ENCODE measurements at places on chromosomes 3 and 15.
A peak's percentile ranks its signal among the peaks of the same experiment; 100 is the strongest.

- no peak for DNase-seq
Measured at GRCh38 chr3:129449279-129450115, 9.5 kb downstream of the IFT122 start.

DNA sequence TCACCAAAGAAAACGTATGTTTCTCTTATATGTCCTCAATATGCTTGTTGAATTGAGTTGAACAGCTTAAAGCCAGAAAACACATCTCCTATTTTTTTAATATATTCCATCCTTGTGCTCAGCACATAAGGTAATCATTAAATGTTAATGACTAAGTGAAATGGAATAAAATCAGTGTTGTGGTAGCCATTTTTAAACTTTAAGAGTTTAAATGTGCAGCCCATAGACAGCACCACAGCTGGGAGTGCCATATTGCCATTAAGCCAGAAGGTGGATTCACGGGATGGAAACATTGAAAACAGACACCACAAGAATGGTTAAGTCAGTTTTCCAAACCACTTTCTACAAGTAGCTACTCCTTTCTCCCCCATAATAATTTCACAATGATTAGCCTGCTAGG, 76.8 kb upstream of the C15orf61 start:
- peak; percentile 8 for DNase-seq

DNA sequence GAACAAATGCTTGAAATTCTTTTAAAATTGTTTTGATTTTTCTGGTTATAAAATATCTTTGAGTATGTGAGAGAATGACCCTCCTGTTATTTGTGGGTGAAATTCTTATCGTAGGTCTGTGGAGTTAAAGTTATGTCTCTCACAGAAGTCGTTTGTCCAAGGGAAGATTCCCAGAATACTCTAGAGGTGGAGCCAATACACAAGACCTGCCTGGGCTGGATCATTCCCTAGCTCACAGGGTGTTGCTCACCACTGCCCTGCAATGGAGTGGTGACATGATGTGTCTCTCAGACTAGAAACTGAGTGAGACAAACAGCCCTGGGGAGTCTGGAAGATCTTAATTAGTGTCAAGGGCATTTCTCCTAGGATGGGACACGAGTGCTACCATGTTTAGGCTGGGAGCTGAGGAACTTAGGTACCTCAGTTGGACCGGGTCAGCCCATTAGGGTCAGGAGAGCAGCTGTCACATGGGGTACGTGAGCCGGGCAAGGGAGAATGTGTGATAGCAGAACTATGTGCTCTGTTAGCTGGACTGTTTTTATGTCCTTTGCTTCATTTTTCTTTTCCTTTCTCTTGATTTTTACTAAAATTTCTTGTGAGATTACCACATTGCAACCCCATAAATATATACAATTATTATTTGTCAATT, 53.6 kb upstream of the MYO5C start:
- DNase-seq, result no peak

DNA sequence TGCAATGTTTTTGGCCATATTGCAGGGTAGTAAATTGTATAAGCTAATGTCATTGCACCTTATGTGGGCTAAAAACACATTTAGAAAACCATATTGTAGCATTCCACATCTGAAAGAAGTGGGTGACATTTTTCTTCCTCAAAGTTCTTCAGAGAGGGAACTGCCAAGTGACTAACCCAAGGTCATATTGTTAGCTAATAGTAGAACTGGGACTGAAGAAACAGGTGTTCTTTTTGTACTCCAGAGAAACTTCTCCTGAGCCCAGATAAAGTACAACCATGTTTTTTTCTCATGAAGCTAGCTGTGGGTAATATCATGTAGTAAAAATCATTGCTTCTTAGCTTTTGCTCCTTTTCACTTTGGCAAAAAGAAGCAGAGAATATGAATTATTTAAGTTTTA, 333.0 kb downstream of the NSUN3 start:
- no peak for DNase-seq

DNA sequence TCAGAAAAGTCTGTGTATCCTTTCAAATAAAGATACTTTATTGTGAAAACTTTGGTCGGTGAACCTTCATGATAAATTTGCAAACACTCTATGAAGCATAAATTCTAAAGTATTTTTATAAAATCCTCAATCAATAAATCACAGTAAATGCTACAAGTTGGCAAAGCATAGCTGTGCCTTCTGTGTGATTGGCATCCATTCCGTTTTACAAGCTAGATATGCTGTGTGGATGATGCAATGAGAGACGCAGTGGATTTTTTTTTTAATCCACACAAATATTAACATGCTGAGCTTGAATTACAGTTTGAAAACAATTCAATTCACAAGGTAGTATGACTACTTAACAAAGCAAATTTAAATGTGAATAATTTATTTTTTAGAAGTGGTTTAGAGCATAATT, 937.2 kb downstream of the ZPLD1 start:
- DNase-seq, result no peak

DNA sequence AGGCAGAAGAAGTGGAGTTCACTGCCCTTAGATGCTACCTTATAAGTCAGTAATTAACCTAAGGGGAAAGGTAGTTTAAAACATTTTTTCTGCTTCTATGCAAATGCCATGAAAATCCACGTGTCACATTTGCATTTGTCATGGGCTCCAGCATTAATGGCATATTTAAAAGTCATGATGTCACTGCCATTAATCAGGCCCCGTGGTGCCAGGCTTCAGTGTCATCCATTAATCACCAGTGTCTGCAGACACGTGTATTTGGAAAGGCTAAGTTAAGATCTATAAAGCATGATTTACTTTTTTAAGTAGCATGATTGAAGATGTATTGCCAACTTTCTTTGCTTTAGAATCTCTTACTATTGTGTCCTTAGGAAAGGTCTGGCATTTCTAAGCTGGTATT, 857.8 kb downstream of the TUSC7 start:
- no peak for DNase-seq

DNA sequence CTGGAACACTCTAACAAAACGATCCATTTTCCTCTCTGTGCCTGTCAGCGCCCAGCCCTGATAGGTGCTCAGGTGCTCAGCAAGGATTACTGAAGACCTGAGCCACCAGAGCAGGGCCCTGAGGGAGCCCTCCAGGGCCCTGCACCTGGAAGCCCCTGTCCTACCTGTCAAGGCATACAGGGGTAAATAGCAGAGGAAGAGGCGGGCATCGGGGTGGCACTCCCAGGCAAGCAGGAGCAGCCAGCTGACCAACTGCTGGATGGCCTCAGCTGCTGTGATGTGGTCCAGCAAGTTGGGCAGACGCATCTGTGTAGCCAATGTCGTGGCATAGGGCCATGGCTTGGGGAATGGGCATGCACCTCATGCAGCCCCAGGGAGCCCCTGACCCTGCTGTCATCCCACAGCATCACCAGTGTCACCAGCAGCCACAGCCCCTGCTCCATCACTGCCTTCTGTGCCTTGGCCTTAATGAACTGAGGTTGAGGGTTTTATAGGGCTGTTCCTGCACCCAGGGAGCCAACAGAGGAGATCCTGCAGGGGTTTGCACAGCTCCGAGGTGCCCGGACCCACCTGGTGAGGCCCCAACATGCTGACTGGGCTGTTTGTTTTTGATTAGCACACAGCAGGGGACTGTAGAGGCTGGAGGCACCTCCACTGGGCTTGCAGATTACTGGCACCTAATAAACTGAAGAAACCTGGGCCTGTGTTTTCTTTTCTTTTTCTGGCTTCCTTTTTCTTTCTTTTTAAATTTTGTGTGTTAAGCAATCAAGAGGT, 7.9 kb upstream of the WDR6 start:
- no peak for DNase-seq

DNA sequence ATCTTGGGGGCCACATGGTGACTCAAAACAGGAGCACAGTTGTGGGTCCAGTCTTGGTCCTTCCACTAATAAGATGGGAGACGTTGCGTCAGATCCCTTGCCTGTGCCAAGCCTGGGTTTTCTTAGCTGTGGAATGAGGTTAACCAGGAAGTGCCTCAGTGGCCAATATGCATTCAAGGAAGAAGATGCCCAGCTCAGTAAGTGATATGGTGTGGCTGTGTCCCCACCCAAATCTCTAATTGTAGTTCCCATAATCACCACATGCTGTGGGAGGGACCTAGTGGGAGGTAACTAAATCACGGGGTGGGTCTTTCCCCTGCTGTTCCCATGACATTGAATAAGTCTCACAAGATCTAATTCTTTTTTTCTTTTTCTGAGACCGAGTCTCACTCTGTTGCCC, 6.4 kb downstream of the ALG1L2 start:
- no peak for DNase-seq
